ENCODE measurements at places on chromosomes 7 and 10.

GRCh38 chr10:102819054-102819453 lies 18.2 kb downstream of the CYP17A1 start:
- no peak for DNase-seq

GRCh38 chr7:37901236-37901827 lies 15.3 kb downstream of the SFRP4 start:
- DNase-seq, result no peak

DNA sequence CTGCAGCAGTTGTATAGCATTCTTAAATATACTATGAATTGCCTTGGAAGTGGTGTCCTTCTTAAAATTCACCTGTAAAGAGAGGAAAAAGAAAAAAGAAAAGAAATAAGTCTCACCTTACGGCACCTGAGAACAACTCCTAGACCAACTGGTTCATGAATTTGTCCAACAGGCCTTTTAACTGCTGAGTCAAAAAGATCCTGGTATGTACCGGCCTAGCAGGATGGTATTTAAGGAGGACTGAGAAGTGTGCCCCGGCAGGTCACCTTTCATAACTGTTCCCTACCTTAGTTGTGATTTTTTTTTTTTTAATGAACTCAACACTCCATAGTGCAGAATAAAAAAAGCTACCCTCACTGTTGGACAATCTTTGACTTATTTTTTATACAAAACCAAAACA lies 25.8 kb downstream of the STN1 start:
- DNase-seq, result no peak

DNA sequence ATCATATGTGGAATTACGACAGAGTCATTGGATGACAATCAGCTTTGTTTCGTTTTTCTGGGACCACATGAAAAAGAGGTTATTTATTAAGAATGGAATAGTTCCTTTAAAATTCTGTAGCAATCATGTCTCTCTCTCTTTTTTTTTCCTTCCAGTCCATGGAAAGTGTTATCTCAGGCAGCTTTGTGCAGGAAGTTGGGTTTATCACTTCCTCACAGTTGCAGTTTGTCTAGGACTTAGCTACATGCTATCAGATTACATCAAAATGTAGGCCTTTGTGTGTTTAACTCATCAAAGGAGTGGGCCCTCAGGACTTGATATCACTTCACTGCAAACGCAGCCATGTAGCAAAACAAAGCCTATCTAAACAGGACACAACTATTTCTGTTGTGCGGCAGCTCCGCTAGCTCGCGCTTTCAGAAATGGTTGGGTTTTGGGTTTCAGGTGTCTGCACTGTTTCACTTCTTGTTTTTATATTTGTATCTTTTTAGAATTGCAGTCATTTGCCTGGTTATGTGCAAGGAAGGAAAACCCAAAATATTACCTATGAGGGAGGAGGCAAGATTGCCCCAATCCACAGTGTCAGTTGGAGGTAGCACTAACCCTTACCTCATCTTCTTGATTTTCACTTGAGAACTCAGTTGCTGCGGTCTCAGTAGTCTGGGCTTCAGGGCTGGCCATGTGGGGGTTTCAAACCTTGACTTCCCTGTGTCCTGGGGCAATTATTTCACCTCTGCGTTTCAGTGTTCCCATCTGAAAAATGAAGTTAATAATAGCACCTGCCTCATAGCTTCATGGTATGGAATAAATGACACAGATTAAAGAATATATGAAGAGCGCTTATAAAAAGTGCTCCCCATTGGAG lies 66.7 kb downstream of the HHEX start:
- no peak for DNase-seq

- DNase-seq, result no peak
Observed at GRCh38 chr10:121159670-121160069, 308.5 kb downstream of the WDR11 start.

GRCh38 chr10:92846854-92847201 lies 1.5 kb upstream of the EXOC6 start:
- no peak for DNase-seq

DNA sequence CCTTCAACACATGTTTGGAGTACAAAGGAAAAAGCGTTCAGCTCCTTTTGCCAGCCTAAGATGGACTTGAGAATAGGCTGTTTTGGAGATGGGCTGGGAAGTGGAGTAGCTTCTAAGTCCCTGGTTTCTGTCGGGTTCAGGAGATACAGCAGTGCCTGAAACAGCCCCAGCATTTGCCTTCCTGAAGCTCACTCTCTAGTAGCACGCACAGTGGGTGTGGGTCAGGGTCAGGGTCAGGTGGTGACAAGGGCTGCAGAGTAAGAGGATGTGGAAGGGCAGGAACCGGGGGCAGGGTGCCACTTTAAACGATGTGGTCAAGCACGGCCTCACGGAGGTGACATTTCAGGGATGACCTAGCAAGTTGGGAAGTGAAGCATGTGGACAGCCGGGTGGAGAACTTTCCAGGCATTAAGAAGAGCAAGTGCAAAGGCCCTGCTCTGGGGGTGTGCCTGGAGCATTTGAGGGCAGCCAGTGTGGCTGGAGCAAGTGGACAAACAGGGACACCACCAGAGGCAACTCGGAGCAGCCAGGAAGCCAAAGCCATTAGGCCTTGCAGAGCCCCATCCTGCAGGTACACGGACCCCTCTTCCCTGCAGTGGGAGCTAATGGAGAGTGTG lies 382.2 kb upstream of the ZMIZ1 start:
- DNase-seq, result no peak

DNA sequence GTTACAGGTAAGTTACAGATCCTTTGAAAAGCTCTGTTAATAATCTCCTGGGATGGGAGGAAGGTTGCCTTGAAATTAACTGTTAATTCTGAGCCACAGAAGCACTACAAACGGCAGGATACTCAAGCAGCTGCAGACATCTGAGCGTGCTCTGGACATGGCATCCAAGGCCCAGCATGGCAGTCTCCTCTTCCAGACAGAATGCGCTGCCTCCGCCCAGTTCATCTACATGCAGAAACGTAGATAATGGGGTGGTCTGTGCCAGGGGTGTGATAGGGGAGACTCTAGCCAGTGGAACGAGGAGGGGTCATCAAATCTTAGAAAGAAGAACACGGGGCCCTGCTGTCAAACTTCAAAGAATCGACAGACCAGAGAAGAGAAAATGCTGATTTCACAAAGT lies 13.8 kb downstream of the VIPR2 start:
- no peak for DNase-seq
